Stomach (tissue), 19 donors: ENCODE measurements at places on chromosomes 2 and 18. TPM values are rescaled to one million over a fixed set of nuclear protein-coding genes. Genes with fewer than 3 reads are reported as not detected.
A peak's percentile ranks its signal among the peaks of the same experiment; 100 is the strongest.

CCDC138 gene
- polyA plus RNA-seq: 2.1 TPM

IL36G gene
- polyA plus RNA-seq: 1.1 TPM

TSPYL6 gene
- not detected for polyA plus RNA-seq

PDE1A gene
- polyA plus RNA-seq: 2.5 TPM

SMPD4 gene
- 35.8 TPM for polyA plus RNA-seq

MAB21L4 gene
- 9.1 TPM for polyA plus RNA-seq

IL1F10 gene
- polyA plus RNA-seq: not detected

STAM2 gene
- 7.6 TPM for polyA plus RNA-seq

CEP192 gene
- polyA plus RNA-seq: 6.6 TPM

DNA sequence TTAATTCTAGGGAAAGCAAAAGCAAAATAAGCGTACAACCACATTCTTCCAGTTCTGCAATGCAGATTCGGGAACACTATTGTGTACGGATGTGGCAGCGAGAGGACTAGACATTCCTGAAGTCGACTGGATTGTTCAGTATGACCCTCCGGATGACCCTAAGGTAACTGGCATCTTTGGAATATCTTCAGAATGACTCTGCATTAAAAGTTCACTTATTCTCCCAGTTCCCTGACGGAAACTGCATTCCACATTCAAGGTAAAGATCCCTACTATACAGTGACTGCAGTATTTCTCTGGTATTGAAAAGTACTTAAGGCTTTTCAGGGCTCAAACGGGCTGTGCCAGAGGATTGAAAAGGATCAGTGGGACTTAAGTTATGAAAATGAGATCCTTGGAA lies 10.9 kb downstream of the DDX18 start:
- no peak overlapping the region for H3K4me3 ChIP-seq
- peaks cover 100% of the 10 kb centered on the region for H3K36me3 ChIP-seq
- no peak for DNase-seq
- no peaks in the 10 kb centered on the region for H3K4me1 ChIP-seq

- H3K4me3 ChIP-seq: no peak overlapping the region
- no peaks in the 10 kb centered on the region for H3K36me3 ChIP-seq
- no peaks in the 10 kb centered on the region for H3K4me1 ChIP-seq
- no peak overlapping the region for H3K27ac ChIP-seq
- H3K27me3 ChIP-seq: no peaks in the 10 kb centered on the region
These were observed 665.4 kb downstream of the BCL11A start for GRCh38 chr2:59888015-59888414.

- no peaks in the 10 kb centered on the region for H3K27me3 ChIP-seq
- DNase-seq: peak; percentile 77
- H3K4me1 ChIP-seq: no peaks in the 10 kb centered on the region
- H3K36me3 ChIP-seq: peaks cover 35% of the 10 kb centered on the region
- no peak overlapping the region for H3K4me3 ChIP-seq
- no peak overlapping the region for H3K27ac ChIP-seq
These were observed 20.7 kb upstream of the MREG start for GRCh38 chr2:216034065-216034464.

- peaks cover 97% of the 10 kb centered on the region for H3K4me1 ChIP-seq
- peak overlapping the region; percentile 81 for H3K27ac ChIP-seq
- H3K27me3 ChIP-seq: no peaks in the 10 kb centered on the region
- DNase-seq: peak; percentile 77
- H3K4me3 ChIP-seq: no peak overlapping the region
These were observed 123.5 kb upstream of the EML6 start for GRCh38 chr2:54599914-54600313.

DNA sequence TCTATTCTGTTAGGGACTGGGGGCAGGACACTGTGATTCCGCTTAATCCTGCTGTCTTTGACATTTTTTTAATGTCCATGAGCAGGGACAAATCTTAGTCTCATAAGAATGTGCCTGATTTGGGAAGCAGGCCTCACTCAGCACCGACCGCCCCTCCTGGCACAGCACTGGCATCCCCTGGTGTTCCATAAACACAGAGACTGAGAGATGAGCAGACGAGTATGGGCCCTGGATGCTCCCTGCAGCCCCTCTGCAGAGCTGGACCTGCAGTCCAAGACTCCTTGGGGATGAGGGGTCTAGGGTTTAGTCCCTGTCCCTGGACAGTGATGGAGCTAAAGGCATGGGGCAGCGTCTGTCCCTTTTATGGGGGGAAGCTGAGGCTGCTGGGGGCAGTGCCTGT lies 81.6 kb downstream of the NDUFA10 start:
- H3K4me1 ChIP-seq: no peaks in the 10 kb centered on the region
- no peaks in the 10 kb centered on the region for H3K36me3 ChIP-seq
- no peak for DNase-seq
- H3K27ac ChIP-seq: no peak overlapping the region
- H3K4me3 ChIP-seq: no peak overlapping the region

- H3K27me3 ChIP-seq: no peaks in the 10 kb centered on the region
- no peaks in the 10 kb centered on the region for H3K36me3 ChIP-seq
- no peak overlapping the region for H3K27ac ChIP-seq
These were observed 215.4 kb downstream of the CMPK2 start for GRCh38 chr2:6650311-6650710.

- no peaks in the 10 kb centered on the region for H3K36me3 ChIP-seq
- no peak overlapping the region for H3K27ac ChIP-seq
- no peak overlapping the region for H3K4me3 ChIP-seq
- no peaks in the 10 kb centered on the region for H3K27me3 ChIP-seq
- no peak for DNase-seq
- H3K4me1 ChIP-seq: peaks cover 4% of the 10 kb centered on the region
These were observed 31.1 kb downstream of the EFR3B start for GRCh38 chr2:25073025-25073424.

DNA sequence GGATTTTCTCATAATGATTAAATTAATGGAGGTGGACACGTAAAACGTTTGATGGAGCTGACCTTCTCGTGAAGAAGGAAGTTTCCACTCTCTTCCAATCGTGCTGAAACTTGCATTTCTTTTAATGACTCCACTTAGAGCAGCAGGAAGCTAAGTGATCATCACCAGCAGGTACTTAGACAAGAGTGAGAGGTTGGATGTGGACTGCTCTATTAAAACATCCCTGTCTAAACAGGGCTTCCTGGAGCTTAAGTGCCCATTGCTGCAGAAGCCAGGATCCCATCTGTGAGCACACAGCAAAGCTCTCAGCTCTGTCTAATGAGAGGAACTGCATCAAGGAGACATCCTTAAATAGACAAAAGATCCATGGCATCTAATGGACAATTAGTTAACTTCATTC lies 1539.5 kb upstream of the CELF4 start:
- H3K4me1 ChIP-seq: no peaks in the 10 kb centered on the region
- H3K27ac ChIP-seq: no peak overlapping the region
- no peaks in the 10 kb centered on the region for H3K27me3 ChIP-seq
- no peak overlapping the region for H3K4me3 ChIP-seq
- peak; percentile 5 for DNase-seq
- H3K36me3 ChIP-seq: no peaks in the 10 kb centered on the region

- peak; percentile 13 for DNase-seq
- H3K36me3 ChIP-seq: no peaks in the 10 kb centered on the region
- no peaks in the 10 kb centered on the region for H3K27me3 ChIP-seq
- H3K4me1 ChIP-seq: no peaks in the 10 kb centered on the region
- no peak overlapping the region for H3K4me3 ChIP-seq
These were observed 4.5 kb upstream of the IL18RAP start for GRCh38 chr2:102418421-102418961.

DNA sequence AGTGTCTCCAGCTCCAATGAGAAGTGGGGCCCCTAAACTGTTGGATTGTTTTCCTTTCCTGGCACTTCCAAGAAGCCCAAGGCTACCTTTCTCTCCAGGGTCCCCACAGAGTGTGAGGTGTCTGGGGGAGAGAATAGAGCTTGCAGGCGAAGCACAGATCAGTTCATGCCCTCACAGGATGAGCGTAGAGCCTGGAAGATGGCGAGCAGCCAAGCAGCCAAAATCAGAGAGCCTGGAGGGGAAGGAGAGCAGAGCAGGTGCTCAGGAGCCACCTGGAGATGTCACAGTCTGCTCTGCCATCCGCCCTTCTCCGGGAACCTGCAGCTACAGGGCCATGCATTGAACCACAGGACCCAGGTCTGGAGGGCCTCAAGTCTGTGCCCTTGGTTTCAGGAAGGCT lies 54.7 kb upstream of the TCF7L1 start:
- no peaks in the 10 kb centered on the region for H3K36me3 ChIP-seq
- no peak for DNase-seq
- no peaks in the 10 kb centered on the region for H3K4me1 ChIP-seq

DNA sequence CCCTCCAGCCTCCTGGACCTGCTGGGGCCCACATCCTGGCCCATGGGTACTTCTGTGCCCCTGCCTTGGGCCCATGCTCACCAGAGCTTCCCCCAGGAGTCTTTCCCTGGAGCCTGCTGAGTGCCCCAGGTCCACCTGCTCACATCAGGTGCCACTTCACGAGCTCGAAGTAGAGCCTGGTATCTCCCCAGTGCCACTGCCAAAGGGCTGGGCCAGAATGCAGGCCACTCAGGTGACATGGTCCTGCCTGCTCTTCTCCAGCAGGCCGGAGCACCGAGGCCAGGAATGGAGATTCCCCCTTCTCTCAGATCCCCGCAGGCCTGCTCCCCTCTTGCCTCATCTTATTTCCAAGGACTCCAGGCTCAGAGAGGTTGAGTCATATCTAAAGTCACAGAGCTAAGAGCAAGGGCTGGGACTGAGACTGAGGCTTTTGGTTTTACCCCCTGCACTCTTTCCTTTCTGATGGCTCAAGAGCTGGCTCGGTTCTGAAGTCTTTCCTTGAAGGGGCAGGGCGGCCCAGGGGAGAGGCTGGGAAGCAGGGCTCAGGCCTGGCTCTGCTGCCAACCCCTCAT lies 79.2 kb downstream of the HS1BP3 start:
- no peaks in the 10 kb centered on the region for H3K36me3 ChIP-seq
- H3K27ac ChIP-seq: peak overlapping the region; percentile 29
- no peak overlapping the region for H3K4me3 ChIP-seq
- DNase-seq: no peak
- peaks cover 5% of the 10 kb centered on the region for H3K4me1 ChIP-seq
- no peaks in the 10 kb centered on the region for H3K27me3 ChIP-seq

- H3K36me3 ChIP-seq: no peaks in the 10 kb centered on the region
- H3K4me3 ChIP-seq: no peak overlapping the region
- no peak for DNase-seq
- no peaks in the 10 kb centered on the region for H3K27me3 ChIP-seq
These were observed 5.7 kb downstream of the HIBCH start for GRCh38 chr2:190313880-190314279.

DNA sequence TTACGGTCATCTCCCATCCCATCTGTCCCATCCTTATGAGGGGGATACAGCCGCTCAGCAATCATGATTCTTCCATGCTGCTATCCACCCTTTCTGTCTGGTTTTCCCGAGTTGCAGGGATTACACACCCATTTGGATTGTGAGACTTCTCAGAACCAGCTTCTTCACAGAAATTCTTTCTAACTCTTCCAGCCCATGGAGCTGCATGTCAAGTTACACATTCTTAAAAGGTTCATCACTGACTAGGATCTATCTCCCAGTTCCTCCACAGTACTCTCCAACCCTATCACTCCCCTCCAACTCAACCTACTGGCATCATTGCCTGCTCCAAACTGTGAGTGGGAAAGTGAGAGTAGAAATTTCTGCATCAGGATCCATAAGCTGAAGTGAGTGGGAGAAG lies 558.2 kb upstream of the TNP1 start:
- no peak overlapping the region for H3K4me3 ChIP-seq
- DNase-seq: no peak
- H3K27ac ChIP-seq: peak overlapping the region; percentile 69
- H3K27me3 ChIP-seq: no peaks in the 10 kb centered on the region
- H3K36me3 ChIP-seq: no peaks in the 10 kb centered on the region

GRCh38 chr2:44615950-44616518 lies 254.3 kb downstream of the CAMKMT start:
- no peak overlapping the region for H3K27ac ChIP-seq
- DNase-seq: no peak
- H3K4me3 ChIP-seq: no peak overlapping the region
- peaks cover 5% of the 10 kb centered on the region for H3K4me1 ChIP-seq
- no peaks in the 10 kb centered on the region for H3K36me3 ChIP-seq

GRCh38 chr2:61187085-61187484 lies 25.1 kb downstream of the C2orf74 start:
- no peak for DNase-seq
- H3K27ac ChIP-seq: no peak overlapping the region
- peaks cover 15% of the 10 kb centered on the region for H3K4me1 ChIP-seq
- no peak overlapping the region for H3K4me3 ChIP-seq
- H3K36me3 ChIP-seq: peaks cover 98% of the 10 kb centered on the region

DNA sequence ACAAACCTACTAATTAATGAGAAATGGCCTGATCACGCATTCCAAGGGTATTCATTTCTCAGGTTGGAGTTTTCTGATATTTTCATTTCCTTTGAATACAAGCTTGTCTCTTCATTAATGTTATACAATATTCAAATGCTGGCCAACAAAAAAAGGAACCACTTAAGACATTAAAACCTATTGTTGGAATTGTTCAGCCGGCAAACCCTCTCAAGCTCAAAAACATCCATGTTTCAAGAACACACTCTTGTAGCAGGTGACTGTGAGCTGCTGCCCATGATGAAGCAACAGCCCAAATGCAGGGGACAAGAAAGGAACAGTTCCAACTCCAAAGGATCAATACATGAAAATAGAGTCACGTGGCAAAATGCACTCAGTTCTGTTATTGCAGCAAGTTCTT lies 454.5 kb downstream of the BCL11A start:
- no peak overlapping the region for H3K27ac ChIP-seq
- H3K4me1 ChIP-seq: no peaks in the 10 kb centered on the region
- no peak overlapping the region for H3K4me3 ChIP-seq

DNA sequence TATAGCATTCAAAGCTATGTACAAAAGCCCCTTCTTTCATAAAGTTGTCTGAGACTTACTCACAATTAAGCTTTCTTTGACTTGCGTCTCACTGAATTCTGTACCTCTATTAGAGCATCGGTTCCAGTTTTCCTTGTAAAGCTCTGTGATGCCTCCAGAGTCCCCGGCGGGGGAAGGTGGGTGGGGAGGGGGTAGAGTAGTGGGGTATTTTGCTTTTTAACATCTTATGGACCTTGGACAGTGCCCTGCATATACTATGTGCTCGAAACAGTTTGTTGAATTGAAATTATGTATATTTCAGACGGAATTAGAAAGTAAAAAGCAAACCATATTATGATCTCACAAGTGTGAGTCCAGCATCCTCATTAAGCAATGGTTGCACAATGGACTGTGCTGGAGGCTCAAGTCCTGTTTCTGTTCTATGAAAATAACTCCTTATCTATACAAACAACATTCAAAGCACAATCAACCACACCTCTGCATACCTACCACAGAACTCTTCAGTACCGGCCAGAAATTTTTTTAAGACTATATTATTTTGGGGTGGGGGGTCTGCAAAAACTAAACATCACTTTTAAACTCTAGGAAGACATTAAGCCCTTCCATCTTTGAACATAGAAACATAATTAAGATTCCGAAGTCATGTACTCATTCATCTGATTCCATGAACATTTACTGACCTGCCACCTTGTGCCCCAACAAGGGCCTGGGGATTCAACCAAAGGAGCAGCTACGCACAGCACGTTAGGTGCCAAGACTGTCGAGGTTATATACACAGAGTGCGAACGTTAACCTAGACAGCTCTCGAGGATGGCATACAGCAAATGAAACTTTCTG lies 908 bp downstream of the STAT1 start:
- peak overlapping the region; percentile 92 for H3K27ac ChIP-seq
- no peaks in the 10 kb centered on the region for H3K27me3 ChIP-seq
- no peak for DNase-seq
- peak overlapping the region; percentile 88 for H3K4me3 ChIP-seq
- H3K36me3 ChIP-seq: peaks cover 29% of the 10 kb centered on the region

- H3K4me1 ChIP-seq: no peaks in the 10 kb centered on the region
- H3K36me3 ChIP-seq: no peaks in the 10 kb centered on the region
- no peaks in the 10 kb centered on the region for H3K27me3 ChIP-seq
- no peak overlapping the region for H3K27ac ChIP-seq
These were observed 1043.9 kb downstream of the TSN start for GRCh38 chr2:122799391-122799790.
